ENCODE measurements at places on chromosomes 6 and 20.
A peak's percentile ranks its signal among the peaks of the same experiment; 100 is the strongest.

DNA sequence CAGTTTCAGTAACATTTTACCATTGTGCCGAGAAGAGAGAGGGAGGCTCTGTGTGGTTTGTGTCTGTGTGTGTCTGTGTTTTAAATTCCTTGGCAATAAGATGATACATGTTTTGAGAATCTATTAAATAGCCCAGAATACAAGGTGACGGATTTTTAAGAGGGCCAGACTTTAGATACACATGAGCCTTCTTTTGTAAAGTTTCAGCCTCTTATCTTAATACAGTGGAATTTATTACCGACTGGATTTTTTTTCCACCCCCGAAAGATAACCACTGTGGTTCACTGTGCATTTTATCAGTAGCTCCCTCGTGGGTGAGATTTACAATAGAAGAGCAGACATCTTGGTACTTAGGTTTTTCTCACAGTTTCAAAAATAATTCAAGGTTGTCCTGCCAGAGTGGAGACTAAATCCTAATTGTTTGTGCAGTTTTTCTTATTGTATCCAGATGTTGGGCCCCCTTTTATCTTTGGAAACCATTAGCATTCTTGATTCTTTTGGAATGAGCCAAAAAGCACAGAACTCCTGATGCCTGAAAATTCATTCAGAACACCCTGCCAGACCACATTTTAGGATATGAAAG lies 49.9 kb downstream of the STK4 start:
- ATAC-seq, result no peak

DNA sequence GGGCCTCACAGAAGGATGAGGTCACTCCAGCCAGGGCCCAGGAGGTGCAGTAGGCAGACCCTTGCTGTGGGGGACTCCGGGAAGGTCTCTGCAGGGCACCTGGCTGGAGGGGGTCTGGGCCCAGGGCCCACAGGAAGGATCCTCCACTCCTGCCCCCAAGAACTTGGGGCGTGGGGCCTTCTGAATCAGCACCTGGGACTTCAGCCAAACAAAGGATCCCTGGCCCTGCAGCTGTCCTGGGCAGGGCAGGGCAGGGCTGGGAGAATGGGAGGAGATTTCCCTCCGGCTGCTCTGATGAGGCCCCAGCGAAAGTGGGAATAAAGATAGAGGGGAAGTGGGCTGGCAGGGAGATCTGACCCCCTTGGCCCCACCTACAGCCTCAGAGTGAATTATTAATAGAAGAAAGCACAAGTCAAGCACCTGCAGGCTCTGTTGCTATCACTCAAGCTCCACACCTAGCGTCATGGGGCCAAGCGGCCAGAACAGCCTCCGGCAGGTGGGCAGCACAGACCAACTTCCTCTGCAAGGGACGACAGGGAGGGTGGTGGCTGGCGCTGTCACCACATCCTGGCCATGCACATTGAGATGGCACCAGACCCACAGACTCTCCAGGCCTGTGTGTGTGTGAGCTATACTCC lies 61.6 kb upstream of the MRPS10 start:
- peak; percentile 76 for ATAC-seq

DNA sequence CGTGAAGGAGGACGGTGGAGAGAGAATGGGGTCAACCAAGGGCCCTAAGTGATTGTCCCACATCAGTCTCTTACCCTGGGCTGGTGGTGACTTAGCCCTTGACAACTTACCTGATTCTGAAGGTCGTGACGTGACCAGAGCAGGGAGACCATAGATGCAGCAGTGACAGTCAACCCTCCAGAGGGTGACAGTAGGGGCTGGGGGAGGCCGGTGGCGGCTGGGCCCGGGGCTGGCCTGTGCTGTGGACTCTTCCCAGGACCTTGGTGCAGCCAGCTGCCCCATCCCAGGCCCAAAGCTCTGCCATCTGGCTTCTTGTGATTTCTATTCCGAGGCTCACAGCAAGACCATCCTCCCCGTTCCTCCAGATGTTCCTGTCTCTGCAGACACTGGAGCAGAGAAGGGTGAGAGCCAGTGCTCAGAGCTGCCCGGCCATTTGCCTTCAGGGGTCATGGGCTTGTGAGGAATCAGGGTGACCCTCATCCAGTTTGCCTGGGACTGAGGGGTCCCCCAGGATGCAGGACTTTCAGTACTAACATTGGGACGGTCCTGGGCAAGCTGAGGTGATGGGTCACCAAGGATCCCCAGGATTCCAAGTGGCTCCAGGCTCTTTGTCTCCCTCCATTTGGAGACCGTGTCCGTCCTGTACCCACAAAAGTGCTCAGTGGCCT lies 36.0 kb downstream of the SUMO4 start:
- ATAC-seq, result no peak

DNA sequence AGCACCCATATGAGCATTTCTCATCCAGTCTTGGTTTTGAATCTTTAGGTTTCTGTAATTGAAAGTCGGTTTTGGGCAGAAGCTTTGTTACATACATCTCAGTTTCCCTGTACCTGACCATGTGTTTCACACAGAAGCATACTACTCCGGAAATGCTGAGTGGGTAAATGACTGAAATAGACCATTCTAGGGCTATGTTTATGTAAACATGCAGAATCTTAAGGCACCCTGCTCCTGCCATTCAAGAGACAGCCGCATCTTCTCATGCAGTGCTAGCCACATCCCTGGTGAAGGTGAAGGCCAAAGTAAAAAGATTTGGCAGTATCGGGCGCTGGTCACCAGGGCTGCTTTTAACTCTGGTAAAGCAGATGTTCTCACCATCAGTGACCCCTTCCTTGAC lies 171.3 kb downstream of the ISM1 start:
- ATAC-seq, result no peak

DNA sequence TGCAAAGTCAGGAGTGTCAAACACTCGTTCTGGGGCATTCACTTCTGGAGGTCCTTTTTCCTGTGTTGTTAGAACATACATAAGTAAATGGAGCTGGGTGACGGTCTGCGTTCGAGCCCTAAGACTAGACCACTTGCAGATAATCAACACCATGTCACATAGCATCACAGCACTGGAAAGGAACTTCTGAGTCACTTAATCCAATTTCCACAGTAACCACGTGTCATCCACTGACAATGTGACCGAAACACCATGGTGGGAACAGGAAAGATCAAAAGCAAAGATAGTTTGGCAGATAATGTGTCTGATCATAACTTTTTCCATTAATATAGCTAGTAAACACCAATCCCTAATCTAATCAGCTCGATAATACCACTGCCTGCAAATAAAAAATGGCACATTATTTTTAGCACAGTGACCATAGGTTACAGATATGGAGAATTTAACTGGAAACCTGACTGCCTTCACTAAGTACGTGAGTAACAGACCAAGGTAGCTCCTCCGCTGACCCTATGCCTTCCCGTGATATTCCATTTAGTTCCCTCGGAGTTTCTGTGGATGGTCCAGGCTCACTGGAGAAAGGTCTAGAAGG lies 34.8 kb downstream of the WRNIP1 start:
- no peak for ATAC-seq

DNA sequence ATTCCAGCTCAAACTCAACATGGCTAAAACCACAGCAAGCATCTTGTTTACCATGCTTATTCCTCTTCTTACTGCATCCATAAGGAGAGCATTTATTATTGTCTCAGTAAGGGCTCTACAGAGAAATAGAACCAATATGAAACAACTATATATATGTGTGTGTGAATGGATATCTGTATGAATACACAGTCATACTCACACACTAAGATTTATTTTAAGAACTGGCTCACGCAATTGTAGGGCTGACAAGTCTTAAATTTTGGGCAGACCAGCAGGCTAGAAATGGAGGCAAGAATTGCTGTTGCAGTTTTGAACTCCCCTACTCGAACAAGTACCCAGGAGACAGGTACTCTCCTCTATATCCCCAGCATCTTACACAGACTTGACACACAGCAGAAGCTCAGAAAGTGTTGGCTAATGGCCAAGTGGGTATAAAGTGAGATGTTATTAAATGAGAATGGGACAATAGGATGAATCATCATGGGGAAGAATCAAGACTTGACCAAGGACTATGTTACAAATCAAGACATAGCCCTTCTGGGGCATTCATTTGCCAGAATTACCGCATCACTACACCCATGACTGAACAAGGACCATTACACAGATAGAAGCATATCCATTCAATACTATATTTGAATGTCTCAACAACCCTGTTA lies 13.0 kb downstream of the ZHX3 start:
- no peak for ATAC-seq

- ATAC-seq, result no peak
Observed at GRCh38 chr6:66860328-66860727, 1153.3 kb upstream of the EYS start.

DNA sequence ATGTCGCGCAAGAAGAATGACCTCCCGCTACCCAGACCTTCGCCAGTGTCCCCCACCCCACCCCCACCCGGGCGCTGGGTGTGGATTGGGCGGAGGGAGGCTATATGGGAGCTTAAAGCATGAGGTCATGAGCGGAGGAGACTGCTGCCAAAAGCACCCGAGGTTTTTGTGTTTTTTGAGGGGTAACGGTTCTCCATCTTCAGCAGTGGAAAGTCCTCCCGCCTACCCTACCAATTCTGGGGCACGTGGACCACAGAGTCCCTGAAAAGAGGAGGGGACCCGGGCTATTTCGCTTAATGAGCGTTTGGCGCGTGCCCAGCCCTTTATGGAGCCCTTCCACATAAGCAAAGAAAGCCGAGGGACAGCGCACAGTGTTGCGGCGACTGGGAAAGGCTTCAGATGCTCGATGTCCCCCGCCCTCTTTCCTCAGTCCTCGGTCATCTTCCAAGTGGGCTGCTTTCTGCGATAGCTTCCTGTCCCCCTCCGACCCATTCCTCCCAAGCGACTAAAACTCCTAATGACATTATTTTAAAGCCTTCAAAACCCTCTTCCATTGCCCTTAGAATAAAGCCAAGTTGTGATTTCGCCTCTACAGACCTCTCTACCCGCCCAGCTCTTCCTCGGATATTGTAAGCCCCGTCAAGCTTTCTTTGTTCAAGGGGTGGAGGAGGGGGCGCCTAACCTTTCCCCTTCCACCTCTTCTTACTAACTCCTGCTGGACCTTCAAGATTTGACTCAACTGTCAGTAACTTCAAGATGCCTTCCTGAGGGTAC lies 2.1 kb upstream of the TRERF1 start:
- no peak for ATAC-seq

GRCh38 chr20:45592574-45593189 lies 13.6 kb upstream of the WFDC8 start:
- ATAC-seq, result peak; percentile 51

GRCh38 chr6:134416418-134417154 lies 98.7 kb upstream of the SGK1 start:
- ATAC-seq, result no peak

DNA sequence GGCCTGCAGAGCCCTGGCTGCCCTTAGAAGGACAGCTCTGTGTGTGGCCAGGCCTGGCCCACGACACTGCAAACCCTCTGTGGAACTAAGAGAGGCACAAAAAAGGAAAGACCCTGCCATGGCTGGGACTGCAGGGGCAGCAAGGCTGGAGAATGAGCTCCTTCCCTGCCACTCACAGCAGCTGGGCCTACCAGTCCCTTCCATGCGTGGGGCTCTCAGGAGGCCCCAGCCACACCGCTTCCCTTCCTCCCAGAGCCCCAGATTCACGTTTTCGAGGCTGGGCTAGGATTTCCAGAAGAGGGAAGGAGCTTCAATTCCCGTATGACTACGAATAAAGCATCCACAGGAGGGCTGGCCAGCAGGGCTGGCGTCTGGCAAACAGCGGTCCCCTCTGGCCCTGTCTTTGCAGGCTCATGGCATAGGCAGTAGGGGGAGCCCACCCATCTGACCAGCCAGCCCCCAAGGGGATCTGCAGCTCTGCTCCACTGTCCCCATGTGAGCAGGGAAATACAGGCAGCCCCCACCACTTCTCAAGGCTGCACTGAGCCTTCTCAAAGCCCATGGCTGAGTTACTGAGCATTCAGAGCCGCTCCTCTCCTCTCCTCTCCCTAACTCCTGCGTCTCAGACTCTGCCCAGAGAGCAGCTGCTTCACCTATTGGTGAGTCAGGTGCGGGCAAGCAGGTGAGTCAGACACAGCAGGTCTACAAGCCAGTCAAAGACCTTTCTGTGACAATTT lies 53.1 kb downstream of the NINL start:
- peak; percentile 45 for ATAC-seq

DNA sequence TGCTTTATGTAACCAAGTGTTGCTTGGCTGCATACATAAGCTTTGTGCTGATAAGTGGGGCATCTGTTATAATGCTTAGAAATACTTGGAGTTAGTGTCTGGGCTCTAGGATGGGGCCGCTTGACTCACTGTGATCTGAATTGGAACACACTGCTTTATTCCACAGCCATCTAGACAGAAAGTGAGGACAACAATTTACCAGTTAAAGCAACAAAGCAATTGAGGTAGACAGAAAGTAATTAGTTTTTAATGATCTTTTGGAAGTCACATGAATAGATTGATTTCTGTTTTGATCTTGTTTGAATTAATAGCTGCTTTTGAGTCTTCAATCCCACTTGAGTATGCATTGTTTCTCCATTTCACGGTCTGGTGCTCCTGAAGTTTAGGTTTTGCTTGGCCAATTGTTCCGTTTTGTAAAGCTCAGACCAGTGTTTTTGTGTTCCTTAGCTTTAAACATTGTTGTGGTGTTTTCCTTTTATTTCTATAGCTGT lies 157.5 kb downstream of the TRMT11 start:
- ATAC-seq, result no peak

- ATAC-seq, result no peak
Observed at GRCh38 chr6:166005944-166006899, 161.4 kb downstream of the TBXT start.

DNA sequence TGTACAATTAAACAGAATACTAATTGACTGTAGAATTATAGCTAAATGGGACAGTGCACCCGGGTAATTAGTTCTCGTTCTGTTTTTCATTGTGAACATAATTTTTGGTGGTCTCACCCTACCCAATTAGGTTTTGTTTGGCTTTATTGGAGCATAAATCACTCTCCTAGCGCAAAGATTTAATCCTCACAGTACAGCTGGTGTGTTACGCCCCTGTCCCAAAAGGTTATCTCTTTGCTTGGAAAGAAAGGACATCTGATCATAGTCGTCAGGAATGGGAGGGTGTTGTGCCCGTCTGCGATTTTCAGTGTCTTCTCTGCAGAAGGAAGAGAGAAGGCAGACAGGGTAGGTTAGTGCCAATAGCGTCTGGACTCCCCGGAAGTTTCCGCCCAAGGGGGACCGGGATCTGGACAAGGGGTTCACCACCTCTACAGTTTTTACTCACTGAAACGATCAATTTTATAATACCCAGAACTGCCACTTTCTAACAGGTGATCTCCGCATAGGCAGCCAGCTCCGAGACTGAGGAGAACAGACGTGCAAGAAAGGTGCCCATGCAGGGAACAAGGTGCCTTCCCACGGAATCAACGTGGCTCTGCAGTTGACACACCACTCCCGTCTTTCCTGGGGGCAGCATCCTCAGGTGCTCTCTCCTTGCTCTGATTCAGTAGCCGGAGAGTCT lies 617.4 kb upstream of the CDH4 start:
- ATAC-seq, result no peak

DNA sequence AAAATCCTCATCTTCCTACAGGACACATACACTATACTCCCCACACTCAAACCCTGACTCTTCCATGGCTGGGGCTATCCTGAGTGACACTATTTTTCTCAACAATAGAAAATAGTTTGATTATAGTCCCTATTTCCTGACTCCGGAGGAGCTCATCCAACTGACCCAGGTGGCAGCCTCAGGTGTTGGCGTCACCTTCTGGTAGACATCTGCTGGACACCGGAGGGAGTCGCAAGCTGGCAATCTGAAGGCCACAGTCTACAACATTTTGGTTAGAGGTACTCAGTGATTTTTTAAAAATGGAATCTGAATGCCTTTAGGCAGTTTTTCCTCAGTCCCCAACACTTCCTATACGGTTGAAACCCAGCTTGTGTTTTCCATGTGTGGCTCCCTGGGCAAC lies 32.2 kb upstream of the OCSTAMP start:
- no peak for ATAC-seq

GRCh38 chr20:24337069-24337468 lies 132.4 kb upstream of the SYNDIG1 start:
- ATAC-seq, result no peak
